Dermis lymphatic vessel endothelial cell (primary cell): ENCODE measurements at places on chromosomes 7 and 10. TPM values are rescaled to one million over a fixed set of nuclear protein-coding genes. Genes with fewer than 3 reads are reported as not detected.

ZNF117 gene
- 1.7 and 4.0 TPM in 2 replicates for total RNA-seq

MICALL2 gene
- 6.9 TPM in 2 replicates for total RNA-seq

TCERG1L gene
- not detected in 2 replicates for total RNA-seq

CHAT gene
- not detected in 2 replicates for total RNA-seq

PBLD gene
- 4.2 and 5.2 TPM in 2 replicates for total RNA-seq

CRTAC1 gene
- total RNA-seq = 5.4 and 11.7 TPM in 2 replicates

HTR7 gene
- total RNA-seq = 0.09 and 0.22 TPM in 2 replicates

PRPF18 gene
- 23.1 and 30.9 TPM in 2 replicates for total RNA-seq

TACC2 gene
- 0.98 and 2.8 TPM in 2 replicates for total RNA-seq

EIF3B gene
- total RNA-seq = 143 and 175 TPM in 2 replicates

SLC16A12 gene
- under 0.01 TPM in 1 of 2 replicates, not detected in the other for total RNA-seq

MRLN gene
- total RNA-seq = not detected in 2 replicates

SCIN gene
- 0.11 and 0.17 TPM in 2 replicates for total RNA-seq
